ENCODE measurements at places on chromosomes 6 and 20.

- DNase-seq, result peak; percentile 5
These were observed 148.3 kb downstream of the HS3ST5 start for GRCh38 chr6:114194362-114195026.

- no peak for DNase-seq
These were observed 384.8 kb downstream of the ADGRB3 start for GRCh38 chr6:69019832-69020231.

DNA sequence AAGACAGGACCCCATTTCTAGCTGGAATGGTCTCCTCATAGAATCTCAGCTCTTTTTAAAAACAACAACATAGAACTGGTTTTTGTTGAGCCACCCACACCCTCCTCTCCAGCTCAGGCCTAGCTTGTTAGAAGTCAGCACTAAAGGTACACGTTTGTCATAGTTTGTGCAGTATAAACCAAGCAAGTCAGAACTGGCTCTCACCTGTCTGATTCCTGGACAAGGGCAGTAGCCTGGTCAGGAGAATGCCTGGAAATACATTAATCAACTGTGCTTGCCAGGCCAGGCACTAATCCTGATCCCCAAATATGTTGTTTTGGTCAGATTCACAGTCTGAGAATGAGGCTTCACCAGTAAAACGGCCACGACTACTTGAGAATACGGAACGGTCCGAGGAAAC, 296.7 kb downstream of the ZFAND3 start:
- DNase-seq, result no peak

- DNase-seq, result no peak
These were observed 9.3 kb upstream of the GFOD1 start for GRCh38 chr6:13496513-13497190.

GRCh38 chr6:89200706-89201215, 16.4 kb downstream of the GABRR1 start:
- no peak for DNase-seq

GRCh38 chr6:27303613-27304272, 8.3 kb downstream of the POM121L2 start:
- DNase-seq, result no peak

DNA sequence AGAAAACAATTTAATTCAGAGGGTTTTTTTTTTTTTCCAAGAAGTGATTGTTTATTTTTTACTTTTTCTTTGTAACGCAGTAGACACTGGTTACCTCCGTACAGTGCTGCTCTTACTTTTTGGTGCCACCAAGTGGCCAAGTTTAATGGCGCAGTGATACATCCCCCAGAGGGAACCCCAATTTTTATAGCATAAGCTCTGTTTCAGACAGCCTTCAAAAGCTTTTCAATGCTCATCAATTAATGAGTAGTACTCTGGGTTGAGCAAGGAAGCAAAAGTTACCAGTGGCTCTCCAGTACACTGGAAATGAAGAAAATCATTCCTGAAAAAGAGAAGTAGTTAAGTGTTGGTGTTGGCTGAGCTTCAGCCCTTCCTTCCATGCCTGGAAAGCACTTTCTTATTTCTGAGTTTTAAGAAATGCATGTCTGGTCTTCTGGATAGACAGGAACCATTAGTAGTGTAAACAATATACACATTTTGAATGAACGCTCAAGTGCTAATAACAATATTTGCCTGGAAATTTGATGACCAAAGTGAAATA, 129.1 kb upstream of the SMLR1 start:
- peak; percentile 80 for DNase-seq

GRCh38 chr6:166925141-166925996, 31.0 kb downstream of the RNASET2 start:
- no peak for DNase-seq

DNA sequence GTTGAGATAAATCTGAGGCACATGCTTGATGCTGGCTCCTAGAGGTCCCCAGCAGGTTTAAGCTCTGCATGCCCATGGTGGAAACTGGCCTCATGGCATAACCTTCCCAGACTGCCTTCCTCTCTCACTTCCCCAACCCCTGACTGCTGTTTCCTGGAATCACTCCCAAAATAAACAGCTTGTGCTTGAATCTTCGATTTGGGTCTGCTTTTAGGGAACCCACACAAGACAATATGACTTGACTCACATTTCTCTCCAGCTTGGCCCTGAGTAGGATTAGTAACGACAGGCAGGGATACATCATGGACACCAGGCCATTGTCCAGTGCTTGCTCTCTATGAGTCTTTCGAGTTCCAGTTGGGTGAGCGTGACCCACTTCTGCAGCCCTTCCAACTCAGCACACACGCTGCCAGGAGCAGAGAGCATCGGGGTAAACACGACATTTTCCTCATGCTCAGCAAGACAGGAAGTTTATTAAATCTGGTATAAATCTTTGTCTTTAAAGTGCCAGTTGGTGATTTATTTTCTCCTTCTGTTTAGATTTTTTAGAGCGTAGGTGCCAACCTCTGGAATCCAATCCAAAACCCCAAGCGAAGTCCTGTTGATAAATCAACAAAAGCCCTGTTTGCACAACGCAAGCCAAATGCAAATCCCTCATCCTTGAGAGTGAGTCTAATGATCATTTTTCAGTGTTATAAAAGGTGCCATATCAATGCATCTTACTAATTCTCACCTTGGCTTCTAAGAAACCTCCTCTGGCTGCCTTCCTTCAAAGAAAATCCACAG, 135.0 kb downstream of the FOXA2 start:
- DNase-seq, result no peak

GRCh38 chr6:10719296-10719963, 3.4 kb upstream of the TMEM14C start:
- DNase-seq, result no peak

DNA sequence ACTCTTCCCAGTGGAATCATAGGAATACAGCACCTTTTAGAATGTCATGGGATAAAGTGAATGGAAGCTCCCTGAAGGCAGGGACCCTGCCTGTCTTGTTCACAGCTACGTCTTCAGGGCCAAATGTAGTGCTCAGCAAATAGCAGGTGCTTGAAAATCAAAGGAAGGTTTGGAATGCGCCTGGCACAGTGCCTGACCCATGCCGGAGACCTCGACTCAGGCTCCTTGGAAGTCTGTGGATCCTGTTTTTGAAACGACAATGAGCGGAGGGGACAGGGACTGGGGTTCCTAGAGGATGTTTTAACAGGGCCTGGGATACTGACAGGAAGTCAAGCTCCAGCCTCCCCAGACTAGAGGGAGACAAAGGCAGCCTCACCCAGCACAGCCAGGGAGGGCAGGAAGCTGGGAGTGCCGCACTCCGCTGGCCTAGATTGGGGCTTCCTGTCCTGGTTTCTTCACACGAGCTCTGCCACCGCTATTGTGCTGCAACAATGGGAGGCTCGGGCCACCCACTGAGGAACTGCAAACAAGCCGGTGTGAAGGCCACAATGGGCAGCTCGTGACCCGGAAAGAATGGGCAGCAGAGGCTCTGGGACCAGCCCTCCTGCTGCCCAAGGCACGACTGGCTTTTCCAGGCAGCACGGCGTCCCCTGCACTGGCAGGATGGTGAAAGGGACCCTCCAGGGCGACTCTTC, 76.7 kb downstream of the PREX1 start:
- no peak for DNase-seq

DNA sequence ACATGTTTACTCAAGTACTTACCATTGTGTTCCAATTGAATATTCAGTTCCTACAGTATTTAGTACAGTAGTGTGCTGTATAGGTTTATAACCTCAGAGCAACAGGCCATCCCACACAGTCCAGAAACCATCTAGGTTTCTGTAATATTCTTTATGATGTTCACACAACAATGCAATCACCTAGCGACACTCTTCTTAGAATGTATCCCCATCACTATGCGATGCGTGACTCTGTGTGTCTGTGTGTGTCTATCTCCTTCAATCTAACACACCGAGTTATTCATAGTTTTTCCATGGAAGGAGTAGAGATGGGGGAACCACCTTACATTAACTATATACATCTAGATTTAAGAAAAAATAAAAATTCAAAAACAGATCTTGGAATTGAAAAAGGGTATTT, 161.7 kb downstream of the INSM1 start:
- no peak for DNase-seq

DNA sequence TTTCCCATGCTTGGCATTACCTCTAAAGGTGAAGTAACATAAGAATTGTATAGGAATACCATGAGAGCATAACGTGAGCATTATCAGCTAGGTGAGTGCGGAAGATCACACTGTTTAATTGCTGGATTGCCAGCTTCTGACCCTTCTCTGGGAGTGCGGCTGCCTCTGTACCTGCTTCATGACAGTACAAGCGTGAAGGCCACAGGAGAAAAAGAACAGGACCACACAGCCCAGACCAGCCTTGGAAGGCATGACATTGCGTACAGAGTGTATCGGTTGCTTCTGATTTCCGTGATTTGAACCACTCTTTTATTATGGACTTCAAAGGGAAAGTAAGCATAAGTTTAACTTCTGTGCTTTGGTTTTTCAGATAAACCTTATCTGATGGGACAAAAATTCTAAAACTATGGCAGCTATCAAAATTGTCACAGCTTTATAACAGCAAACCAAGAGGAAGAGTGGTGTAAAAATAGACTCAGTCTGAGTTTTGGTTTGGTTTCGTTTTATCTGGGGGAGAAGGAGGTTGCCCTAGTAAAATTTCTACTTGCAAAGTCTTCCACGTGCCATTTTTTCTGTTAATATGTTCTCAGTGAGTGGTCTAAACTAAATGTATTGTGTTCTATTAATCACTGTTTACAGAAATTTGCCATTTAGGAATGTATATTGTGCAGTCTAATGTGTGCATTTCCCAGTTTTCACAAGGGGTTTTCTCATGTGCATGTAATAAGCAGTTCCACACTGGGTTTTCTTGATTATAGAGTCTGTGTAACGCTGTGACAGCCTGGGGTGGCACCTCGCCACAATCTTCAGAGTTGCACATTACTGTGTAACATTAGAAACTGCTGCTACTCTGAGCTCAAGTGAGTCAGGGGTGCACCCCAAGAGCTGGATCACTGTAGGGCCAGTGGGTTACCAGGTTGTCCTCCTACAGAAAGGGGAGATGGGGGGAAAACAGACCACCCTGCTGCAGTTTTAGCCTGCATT, 97.3 kb downstream of the RPP40 start:
- DNase-seq, result no peak

- no peak for DNase-seq
These were observed 347.0 kb downstream of the BTBD3 start for GRCh38 chr20:12264711-12265110.

- peak; percentile 64 for DNase-seq
These were observed 512.9 kb downstream of the UTRN start for GRCh38 chr6:144797881-144798589.

GRCh38 chr6:162651505-162651904, 76.1 kb downstream of the PRKN start:
- no peak for DNase-seq

DNA sequence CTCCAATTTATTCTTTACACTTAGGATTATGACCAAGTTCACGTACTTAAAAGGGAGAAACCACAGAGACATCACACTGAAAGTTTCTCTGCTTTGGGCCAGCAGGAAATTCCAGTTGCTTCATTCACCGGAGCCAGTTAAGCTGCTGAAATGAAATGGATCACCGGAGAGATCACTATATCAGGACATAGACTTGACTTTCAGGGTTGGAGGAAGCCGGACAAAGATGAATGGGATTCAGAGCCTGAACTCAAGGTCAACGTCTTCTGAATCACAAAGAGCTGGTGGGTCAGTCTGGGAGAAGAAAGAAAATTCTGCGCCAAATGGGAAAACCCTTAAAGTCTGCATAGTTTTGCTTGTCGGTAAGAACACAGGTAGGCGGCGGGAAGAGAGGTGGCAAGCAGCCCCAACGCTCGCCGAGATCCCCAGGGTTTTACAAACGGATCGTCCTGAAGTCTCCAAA, 81.9 kb upstream of the CCDC28A start:
- peak; percentile 72 for DNase-seq

- DNase-seq, result no peak
These were observed 74.8 kb upstream of the TOP1 start for GRCh38 chr20:40953856-40954255.

DNA sequence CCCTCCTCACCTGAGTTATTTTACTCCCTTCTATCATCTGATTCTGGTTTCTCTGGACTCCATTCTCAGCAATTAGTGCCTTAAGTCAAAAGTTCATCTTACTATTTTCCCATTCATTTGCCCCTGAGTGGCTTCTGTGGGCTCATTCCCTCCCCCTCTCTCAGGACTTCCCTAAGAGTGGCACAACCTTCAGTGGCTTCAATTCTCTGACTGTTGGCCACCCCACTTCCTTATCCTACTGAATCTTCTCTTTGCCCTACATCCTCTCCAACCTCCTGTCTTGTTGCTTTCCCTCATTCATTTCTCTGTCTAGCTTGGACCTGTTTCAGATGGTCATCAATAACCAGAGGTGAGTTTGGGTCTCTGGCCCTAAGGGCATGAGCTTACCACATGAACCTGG, 61.1 kb upstream of the GLP1R start:
- DNase-seq, result no peak

DNA sequence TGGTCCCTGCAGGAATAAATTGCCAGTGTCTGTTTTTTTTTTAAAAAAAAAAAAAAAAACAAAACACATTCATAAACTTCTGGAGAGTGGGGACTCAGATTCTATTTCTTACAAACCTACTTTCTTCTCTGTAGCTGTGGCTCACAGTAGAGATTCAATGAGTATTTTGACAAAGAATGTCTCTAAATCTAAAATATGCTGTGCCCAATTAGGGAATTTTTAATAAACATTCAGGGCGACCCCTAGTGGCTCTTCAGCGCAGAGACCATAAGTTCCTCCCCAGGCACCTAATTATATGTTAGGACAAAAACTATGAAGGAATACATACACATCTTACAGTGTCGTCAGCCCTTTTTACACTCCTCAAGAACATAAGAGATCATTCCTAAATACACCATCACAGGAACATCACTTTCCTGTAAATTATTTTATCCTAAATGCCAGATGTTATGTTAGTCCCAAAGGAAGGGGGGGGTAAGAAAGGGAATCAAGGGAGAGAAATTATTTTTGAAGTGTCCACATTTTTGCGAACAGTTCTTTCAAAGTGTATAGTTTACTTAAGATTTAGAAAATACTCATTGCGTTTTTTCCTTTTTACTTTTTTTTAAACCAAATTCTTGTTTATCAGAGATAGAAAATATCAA, 21.8 kb upstream of the NAA20 start:
- DNase-seq, result peak; percentile 62

- DNase-seq, result peak; percentile 36
These were observed 188.1 kb downstream of the UST start for GRCh38 chr6:148934961-148935360.

- DNase-seq, result peak; percentile 23
These were observed 67.8 kb downstream of the SCAND1 start for GRCh38 chr20:35886537-35886936.

DNA sequence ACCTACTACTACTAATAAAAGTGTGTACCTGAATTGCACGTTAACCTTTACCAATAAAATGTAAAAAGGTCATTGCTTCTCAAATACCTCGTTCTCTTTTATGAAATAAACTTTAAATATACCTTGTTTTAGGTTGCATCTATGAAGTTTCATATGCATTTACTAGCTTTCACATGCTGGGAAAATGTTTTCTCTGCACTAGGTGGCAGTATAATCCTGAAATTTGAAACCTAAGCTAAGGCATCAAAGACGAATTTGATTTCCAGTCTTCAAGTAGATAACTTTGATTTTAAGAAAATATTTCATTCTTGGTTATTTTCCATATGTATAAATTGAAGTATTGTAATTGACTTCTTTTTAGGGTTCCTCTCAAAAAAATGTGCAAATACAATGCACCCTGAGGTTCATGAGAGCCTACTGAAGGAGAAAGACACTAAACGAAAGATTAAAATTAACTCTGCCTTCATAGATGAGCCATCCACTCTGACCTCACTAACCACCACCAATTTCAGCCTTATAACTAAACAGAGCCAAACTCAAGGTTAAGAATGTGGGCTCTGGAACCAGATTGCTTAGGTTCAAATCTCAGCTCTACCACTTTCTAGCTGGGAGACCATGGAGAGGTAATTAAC, 7.3 kb upstream of the COL9A1 start:
- peak; percentile 13 for DNase-seq

GRCh38 chr20:53626584-53626983, 32.9 kb upstream of the ZNF217 start:
- DNase-seq, result no peak

All from GM03348 (cell line).